ENCODE measurements at places on chromosomes 6 and 20.

- DNase-seq = no peak
Observed at GRCh38 chr6:72042088-72042487, 155.7 kb downstream of the RIMS1 start.

GRCh38 chr6:29680904-29681303 is at the start of gene ZFP57:
TSS of gene ZFP57 (minus strand) at chr6:29681152. CDS start at chr6:29677003, 4,149 bp downstream.
- DNase-seq = no peak

GRCh38 chr6:139425780-139426179 is 51.3 kb upstream of the CITED2 start:
- DNase-seq = no peak

- no peak for DNase-seq
Observed at GRCh38 chr6:107965746-107966145, 7.7 kb upstream of the SEC63 start.

DNA sequence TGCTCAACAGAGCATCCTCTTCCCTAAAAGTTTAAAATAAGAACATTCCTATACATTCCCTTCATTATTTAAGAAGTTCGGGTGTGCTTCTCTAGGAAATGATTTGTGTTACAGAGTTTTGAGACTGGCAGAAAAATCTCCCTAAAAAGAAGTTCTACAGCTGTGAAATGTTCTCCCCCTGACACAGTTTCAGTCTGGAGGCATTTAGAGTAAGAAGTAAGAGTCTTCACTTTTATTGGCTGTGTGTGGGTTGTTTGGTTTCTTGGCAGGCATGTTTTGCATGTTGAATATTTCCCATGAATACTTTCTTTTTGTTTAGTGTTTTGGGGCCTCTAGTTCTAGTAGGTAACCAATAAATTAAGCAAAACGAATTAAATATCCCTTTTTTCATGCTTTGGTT is 195.9 kb downstream of the TENT5A start:
- DNase-seq = no peak

DNA sequence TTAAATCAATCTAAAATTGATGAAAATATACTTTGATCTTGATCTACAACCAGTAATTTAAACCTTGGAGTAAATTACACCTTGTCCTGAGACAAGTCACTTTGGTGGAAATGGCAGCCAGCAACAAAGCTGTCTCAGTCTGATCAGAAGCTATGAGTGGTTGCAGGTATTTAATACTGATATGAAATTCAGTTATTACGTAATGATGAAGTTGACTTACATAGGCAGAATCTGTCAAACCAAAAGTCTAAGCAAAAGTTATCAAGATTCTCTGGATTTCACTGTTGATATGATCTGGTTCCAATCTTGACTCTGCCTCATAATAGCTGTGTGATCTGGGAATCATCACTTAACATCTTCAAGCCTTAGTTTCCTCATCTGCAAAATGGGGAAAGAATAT is 27.6 kb upstream of the GSTA5 start:
- DNase-seq = no peak

DNA sequence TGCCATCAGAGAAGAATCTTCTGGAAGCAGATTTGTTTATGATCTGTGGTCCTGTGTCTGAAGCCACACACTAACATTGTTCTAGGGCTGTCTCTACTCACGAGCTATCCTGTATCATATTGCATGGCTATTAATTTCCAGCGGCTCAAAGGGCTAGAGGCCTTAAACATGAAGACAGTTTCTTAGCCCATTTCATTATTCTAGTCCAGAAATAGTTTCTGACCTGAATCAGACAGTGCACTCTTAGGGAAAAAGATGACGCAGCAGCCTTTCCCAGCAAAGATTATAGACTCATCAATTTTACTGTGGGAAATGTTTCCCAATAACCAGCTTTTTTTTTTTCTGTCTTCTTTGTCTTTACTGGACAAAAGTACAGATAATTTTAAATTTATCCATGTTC is 105.3 kb upstream of the SUPT3H start:
- no peak for DNase-seq

GRCh38 chr6:81844686-81845085 is 92.2 kb upstream of the TENT5A start:
- no peak for DNase-seq

DNA sequence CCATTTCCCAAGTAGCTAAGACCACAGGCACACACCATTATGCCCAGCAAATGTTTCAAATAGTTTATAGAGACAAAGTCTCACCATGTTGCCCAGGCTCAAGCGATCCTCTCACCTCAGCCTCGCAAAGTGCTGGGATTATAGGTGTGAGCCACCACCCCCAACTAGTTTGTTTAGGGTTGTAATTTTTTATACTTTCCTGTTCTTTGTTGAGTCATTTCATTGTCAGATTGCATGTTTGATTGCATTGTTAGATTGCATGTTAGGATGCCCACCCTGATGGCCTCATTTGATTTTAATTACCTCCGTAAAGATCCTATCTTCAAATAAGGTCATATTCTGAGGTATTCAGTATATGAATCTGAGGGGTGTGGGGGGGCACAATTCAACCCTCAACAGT is 73.3 kb upstream of the SASH1 start:
- no peak for DNase-seq

GRCh38 chr6:168181876-168182275 is 102.9 kb upstream of the FRMD1 start:
- DNase-seq = no peak

DNA sequence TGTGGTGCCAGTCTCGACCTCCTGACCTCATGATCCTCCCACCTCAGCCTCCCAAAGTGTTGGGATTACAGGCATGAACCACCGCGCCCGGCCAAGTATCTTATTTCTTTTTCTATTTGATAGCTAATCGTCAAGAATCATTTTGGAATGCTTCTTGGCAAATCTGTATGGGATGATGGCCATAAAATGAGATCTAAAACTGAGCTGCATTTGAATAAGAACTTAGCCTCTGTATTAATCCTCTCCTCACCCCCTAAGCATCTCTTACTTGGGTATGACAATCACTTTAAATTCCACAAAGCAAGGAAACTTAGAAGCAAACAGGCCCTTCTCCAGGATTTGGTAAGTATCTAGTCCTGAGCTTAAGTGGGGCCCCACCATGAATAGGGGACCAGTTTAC is 108.9 kb upstream of the BTBD3 start:
- no peak for DNase-seq

GRCh38 chr6:129448965-129449364 is 261.0 kb downstream of the ARHGAP18 start:
- no peak for DNase-seq

GRCh38 chr6:33641144-33641543 is 20.0 kb downstream of the ITPR3 start:
- DNase-seq = no peak

DNA sequence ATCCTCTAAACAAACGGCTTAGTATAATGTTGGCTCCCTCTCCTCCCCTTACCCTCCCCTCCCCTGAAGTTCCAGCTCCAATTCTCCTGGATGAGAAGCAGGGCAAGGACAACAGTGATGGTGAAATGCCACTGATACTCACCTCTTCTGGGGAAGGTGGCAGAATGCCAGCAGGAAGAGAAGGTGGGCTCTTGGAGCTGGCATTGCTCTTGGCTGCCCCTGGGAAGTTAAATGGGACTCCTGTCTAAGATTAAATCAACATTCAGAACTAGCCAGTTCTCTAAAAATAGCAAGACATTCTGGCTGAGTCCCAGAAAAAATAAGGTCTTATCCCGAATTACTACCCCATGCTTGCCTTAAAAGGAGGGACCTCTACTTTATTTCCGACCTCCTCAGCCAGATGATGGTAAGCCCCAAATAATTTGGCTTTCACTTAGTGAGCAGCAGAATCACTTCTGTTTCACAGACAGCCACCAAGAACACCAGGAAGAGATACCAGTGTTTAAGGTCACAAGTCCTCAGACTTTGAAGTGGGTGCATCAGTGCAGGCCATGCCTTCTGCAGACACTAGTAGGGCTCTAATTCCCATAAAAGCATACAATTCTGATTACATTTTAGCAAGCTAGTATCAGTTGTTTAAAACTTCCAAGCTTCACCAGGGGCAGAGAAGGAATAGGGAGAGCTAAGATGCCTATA is 46.0 kb upstream of the IL17A start:
- DNase-seq = no peak

- no peak for DNase-seq
Observed at GRCh38 chr20:44583157-44583556, 778 bp downstream of the PKIG start.

GRCh38 chr6:85460921-85461797 is 11.3 kb downstream of the NT5E start:
- DNase-seq = peak; percentile 18

DNA sequence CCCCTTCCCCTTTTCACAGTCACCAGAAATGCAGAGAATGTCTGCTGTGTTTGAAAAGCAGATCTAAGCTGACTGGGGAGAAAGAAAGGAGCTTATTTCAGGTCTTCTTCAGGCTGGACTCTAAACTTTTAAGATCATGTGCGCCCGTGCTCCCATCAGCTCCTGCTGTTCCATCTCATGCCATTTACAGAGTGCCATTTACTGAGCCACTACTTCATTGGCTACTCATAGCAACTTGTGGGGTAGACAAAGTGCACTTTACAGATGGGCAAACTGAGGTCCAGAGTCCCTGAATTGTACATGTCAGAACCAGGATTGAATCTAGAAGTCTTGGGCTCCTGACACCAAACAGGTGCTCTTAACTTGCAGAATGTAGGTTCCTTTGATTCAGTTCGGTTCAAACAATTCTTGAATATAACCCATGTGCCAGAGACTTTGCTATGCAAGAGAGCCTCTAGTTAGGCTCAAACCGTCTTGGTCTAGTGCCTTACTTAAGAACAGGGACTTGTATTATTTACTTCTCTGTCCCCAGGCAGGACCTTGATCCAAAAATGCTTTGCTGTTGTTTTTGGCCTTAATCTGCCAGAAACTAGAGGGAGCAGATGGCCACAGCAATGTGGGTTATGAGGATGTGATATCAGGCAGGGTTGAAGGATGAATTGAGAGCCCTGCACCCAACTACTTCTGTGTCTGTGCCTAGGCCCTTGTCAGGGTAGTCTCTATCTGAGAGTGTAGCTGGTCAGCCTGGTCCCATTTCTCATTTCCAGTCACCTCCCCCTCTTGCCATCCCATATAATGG is 56.4 kb downstream of the RALY start:
- DNase-seq = no peak

GRCh38 chr6:40499215-40499614 is 87.9 kb downstream of the LRFN2 start:
- DNase-seq = no peak

GRCh38 chr6:52536424-52536916 is 40.4 kb downstream of the TRAM2 start:
- no peak for DNase-seq

Data from stimulated activated CD8-positive, alpha-beta memory T cell treated with anti-CD3 and anti-CD28 coated beads, Interleukin-4, amount 100 ng/mL, for 4 hours (primary cell).